ENCODE measurements at places on chromosomes 12 and 14.
A peak's percentile ranks its signal among the peaks of the same experiment; 100 is the strongest.

- no peak for DNase-seq
Observed at GRCh38 chr12:116306506-116306905, 29.0 kb upstream of the MED13L start.

DNA sequence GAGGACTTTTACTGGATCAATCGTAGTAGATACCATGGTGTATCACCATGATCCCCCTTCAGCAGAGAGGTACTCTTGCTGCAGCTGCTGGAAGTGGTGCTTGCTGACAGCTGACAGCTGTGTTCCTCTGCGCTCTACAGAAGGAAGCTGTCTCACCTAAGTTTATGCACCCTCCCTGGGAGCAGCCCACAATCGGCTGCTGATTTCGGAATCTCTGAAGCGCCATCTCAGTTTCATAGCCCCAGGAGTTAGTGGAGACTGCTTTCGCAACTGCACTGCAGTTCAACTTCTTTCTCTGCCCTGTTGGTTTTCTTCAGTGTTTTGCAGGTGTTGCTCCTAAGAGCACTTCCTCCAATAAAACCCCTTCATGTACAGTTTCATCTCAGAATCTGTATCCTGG, 237.9 kb downstream of the PAWR start:
- DNase-seq: no peak

DNA sequence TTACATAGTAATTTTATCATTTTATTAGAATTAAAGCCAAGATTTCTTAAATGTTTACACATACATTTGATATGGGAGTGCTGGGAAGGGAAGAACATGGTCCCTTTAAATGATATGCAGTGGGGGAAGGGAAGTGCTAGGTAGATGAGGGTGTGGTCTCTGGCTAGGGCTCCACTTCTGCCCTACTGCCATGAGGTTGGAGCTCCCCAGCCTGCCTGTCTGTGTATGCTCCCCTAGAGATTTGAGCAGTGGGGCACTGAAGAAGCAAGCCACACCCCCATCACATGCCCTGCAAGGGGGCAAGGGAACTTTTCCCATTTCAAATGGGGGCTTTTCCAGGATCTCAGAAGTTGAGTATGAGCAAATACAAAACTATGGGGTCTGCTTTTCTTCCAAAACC, 25.5 kb downstream of the CLECL1 start:
- no peak for DNase-seq

- DNase-seq: no peak
Observed at GRCh38 chr12:78392918-78393317, 471.7 kb upstream of the SYT1 start.

DNA sequence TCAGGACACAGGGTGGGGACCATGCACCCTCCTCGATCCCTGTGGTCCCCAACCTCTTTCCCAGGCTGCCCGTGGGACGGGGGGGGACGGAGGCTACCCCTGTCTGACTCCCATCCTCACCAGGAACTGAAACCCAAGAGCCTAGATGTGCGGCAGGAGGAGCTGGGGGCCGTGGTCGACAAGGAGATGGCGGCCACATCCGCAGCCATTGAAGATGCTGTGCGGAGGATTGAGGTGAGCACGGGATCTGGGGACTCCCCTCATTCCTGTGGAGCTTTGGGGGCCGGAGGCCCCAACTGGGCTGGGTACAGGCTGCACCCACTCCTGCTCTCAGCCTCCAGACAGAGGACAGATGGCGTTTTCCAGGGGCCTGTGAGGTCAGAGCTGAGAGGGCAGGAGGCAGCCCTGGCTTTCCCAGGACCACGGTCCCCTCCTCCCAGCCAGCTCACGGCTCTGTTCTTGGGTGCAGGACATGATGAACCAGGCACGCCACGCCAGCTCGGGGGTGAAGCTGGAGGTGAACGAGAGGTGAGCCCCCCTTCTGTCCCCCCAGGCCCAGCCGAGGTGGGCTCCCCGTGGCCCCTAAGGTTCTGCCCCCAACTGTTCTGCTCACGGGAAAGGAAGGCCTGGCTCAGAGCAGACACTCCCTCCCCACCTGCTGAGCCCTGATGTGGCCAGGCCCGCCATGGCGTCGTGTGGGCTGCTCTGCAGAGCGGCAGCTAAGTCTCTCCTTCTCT, 24.2 kb downstream of the HIP1R start:
- no peak for DNase-seq

- DNase-seq: no peak
Observed at GRCh38 chr12:51896236-51896635, 8.3 kb downstream of the ANKRD33 start.

DNA sequence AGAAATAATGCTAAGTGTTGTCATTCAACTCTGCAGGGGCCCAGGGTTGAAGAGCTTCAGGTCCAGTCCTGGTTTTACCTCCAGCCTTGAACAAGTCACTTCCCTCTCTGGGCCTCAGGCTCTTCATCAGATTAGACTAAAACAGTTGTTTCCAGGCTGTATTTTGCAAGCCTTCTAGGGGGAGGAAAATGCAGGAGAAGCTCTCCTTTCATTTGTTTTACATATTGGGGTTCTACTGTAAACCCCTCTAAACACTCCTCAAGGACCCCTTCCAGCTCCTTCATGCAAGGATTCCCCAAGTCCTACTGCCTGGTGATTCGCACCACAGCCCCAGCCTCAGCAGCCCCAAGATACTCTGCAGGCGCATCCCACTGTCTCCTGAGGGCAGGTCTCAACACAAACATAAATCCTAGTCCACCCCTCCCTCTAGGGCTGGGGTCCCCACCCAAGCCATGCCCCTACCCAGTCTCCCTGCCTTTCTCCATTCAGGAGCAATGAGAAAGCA, 2.7 kb downstream of the SDR9C7 start:
- DNase-seq: peak; percentile 75

- peak; percentile 24 for DNase-seq
Observed at GRCh38 chr12:779745-780734, 27.7 kb downstream of the WNK1 start.

- DNase-seq: no peak
Observed at GRCh38 chr12:101759396-101760047, 20.3 kb upstream of the SYCP3 start.

DNA sequence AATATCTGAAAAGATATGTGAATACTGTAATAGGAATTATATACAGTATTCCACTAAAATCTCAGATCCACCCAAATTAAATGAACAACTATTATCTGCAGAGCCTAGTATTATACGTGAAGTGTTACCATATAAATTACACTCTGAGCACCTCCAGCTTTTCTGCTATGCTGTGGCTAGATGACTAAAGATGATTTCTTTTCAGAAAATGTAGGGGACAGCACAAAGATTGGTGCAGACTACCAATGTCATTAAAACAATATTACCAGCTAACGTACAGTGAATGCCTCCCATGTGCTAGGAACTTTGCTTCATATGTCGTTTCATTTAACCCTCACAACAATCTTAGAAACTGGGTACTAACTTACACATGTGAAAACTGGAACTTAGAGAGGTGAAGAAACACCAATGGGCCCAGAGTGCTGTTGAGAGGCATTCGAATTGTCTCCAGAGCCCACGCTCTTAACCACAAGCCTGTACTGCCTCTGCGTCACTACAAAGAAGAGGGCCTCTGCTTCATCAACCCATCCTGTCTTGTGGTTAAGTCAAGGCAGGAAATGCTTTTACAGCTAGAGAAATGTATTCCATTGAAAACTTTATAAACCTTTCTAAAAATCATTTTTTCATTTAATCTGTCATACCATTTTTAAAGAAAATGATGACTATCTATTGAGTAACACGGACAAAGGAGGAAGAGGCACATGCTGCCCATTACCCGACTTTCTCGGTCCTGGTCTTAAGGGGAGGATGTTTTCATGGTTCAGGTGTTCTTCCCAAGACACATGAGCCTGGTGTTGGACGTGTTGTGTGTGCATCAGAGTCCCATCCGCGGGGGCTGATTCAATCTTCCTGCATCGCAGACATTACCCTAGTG, 1.3 kb downstream of the GPR65 start:
- peak; percentile 90 for DNase-seq

DNA sequence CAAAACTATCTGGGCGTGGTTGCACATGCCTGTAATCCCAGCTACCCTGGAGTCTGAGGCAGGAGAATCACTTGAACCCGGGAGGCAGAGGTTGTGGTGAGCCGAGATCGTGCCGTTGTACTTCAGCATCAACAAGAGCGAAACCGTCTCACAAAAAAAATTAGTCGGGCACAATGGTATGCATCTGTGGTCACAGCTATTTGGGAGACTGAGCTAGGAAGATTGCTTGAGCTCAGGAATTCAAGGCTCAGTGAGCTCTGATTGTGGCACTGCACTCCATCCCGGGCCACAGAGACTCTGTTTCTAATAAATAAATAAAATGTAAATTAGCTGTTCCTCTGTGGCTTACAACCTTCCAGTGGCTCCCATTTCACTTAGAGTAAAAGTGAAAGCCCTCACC, 28.0 kb downstream of the RCOR1 start:
- no peak for DNase-seq

DNA sequence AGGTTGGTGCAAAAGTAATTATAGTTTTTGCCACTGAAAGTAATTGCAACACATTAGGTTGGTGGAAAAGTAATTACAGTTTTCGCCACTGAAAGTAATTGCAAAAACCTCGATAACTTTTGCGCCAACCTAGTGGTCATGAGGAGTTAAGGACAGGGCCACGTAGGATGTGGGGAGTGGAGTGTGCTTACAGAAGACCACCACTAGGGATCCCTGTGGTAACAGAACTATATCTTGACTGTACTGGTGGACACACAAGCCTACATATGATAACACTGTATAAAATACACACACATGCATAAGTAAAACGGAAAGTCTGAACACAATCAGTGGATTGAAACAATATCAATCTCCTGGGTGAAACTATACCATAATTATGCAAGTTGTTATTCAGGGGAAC, 187.4 kb upstream of the ABCD2 start:
- no peak for DNase-seq

DNA sequence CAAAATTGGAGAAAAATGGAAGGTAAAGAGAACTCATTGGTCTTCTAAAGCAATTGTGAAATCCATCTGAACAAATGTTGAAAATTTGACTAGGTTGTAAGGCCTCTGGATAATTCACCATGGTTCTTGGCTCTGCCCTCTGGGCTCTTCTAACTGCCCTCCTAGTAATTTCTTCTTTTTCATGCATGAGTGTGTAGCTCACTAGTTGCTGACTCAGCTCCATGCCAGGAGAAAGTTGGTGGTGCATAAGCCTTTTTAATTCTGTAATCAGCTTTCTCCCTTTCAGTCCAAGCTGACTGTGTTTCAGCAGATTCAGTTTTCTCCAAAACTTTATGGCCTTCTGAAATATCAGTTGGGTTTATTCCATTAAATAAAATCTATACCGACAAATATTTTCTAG, 877.8 kb upstream of the ATXN7L3B start:
- no peak for DNase-seq

DNA sequence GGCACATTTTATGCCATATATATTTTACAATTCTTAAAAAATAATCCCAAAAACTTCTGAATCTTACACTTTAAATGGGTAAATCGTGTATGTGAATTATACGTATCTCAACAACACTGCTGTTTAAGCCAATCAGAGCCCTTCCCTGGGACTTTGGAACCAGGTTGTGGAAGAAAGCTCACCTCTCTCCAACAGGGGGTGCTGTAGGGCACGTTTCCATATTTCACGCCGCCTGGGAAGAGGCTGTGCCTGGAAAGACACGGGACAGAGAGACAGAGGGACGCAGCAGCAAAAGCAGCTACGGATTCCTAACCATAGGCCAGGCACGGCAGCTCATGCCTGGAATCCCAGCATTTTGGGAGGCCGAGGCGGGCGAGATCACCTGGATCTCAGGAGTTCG, 29.4 kb upstream of the FBRSL1 start:
- peak; percentile 52 for DNase-seq

DNA sequence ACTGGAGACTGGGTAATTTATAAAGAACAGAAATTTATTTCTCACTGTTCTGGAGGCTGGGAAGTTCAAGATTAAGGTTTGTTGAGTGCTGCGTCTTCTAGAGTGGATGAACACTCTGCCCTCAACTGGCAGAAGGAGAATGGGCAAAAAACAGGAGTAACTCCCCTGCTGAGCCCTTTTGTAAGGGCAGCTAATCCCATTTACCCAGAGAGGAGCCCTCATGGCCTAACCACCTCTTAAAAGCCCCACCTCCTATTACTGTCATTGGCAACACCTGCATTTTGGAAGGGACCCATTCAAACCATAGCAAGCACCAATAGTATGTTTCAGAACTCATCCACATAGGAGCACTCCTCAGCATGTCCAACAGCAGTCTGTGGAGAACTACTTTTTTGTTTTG, 47.4 kb downstream of the BORCS5 start:
- DNase-seq: no peak

DNA sequence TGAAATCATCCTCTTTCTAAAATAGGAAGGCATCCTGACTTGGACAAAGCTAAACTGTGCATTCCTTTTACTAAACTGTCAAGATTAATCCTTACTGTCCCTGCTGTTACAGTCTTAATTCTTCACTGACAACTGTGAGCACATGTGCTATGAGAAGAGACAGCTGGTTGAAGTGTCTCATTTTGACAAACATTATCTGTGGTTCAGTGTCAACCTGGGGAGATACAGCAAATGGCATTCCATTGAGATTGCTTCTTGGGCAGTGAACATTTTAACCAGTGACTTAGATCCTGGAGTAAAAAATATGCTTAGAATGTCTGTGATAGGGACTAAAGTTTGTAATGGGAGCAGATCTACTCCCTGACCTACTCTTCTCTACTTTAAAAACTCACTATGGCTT, 552.6 kb upstream of the ATP2B1 start:
- DNase-seq: no peak

GRCh38 chr12:96192926-96193573, 1.1 kb upstream of the ELK3 start:
- DNase-seq: no peak

GRCh38 chr12:129971721-129972120, 67.9 kb upstream of the TMEM132D start:
- no peak for DNase-seq

DNA sequence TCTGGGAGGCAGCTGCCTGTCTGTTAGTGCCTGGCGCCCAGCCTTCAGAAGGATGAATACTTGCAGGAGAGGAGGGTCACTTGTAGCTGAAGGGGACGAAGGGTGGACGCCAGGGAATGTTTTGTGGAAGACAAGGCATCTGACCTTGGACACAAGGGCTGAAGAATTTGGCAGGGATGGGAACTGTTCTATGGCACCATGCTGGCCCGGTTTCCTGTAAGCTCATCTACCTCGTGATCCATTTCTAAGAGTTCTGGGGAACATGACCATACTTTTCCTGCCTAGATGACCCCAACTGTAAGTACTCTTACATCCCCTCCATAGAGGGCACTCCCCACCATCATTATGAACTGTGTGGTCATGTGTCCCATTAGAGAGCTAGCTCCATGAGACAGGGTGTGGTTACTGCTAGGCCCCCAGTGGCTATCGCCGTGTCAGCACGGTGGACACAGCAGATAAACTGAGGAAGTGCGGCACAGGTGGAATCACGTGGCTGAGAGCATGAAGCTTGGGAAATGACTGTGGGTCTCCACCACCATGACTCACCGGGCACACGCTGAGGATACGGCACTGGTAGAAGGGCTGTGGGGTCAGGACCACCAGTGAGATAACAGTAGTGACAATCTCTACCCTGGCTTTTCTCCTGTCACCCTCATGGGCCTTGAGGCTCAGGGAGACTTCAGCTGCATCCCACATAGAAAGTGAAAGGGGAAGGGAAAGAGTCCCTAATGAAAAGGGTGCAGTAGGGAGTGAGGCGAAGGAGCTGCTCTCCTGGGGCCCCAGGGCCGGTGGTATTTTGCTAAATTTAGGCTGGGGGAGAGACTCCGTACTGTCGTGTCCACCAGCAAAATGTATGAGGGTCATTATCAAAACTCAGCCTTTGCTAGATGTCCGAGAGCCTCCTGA, 252.6 kb downstream of the FOXN3 start:
- peak; percentile 33 for DNase-seq

GRCh38 chr14:100729982-100730381, 3.3 kb downstream of the DLK1 start:
- DNase-seq: no peak

Measured in suppressor macrophage (primary cell).